Stimulated activated CD8-positive, alpha-beta memory T cell treated with anti-CD3 and anti-CD28 coated beads, Interleukin-2, amount 100 ng/mL, for 1 hour (primary cell): ENCODE measurements at places on chromosomes 1 and 21.

GRCh38 chr1:51568231-51568935, 48.5 kb upstream of the OSBPL9 start:
- DNase-seq: no peak

DNA sequence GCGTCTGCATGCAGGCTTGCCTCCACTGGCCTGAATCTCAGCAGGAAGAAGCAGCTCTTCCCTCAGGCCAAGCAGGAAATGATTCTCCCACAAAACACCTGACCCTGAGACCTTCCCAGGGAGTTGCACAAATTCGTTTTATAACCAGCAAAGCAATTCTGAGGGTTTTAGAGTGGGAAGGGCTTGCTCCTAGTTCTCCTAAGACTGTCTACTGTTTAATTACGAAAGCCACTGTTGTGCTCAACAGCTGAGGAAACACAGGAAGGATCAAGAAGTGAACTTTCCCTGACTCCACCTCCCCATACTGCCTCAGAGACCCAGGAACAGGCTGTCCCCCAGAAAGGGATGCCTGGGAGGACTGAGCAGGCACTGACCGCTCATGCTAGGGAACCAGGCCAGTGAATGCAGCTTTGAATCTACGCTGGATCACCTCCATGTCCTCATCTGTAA, 37.0 kb upstream of the PUM1 start:
- no peak for DNase-seq

DNA sequence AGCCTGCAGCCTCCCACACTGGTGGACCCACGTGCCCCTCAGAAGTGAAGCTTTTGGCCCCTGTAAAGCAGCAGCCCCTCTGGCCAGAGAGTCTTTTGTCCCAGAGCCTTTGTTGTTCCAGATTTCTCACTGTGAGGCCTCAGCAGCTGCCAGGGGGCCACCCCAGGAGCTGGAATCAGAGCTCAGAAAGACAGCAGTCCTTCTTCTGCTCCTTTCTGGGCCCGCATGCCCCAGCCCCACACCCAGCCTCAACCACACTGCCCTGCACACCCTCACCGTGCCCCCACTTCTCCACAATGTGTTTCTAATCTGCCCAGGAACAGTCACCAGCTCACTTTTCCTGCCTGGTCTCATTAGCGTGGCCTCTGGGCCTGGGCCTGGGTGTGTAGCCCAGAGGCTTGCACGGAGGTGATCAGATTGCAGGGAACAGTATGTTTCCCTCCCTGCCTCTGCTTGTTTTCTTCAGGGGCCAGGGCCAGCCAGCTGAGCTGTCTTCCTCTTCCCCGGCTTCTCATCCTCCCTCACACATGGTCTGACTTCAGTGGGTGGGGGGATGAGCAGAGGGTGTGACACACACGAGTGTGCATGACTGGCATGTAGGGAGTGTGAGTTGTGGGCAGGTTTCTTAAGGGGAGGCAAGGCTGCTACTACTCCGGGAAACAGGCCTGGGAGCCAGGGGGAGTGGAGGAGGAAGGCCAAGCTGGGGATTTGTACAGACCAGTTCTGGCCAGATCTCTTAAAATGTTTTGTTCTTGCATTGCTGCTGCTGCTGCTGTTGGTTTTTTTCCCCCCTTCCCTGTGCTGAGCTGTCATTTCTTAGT, 82.5 kb upstream of the ZNF648 start:
- DNase-seq: no peak

- no peak for DNase-seq
Observed at GRCh38 chr1:91757763-91758460, 128.0 kb downstream of the TGFBR3 start.

- no peak for DNase-seq
Observed at GRCh38 chr21:31917108-31917507, 44.3 kb downstream of the HUNK start.

DNA sequence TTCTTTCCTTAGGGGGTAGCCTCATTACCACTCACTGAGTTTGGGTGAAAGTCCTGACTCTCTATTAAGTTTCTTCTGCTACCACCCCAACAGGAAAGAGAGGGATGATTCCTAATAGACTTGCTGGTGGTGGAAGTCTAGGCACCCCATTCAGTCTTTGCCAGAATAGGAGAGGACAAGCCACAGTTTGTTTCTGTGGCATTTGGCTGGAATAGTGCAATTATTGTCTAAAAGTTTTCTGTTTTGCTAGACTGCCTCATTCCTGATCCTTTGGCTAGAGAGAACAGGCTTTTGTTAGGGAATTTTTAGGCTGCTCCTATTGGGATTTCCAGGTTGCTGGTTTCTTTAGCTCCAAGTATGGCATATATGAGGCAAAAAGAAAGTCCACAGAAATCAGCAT, 9.9 kb upstream of the HJV start:
- no peak for DNase-seq

GRCh38 chr1:158942490-158942889, 11.1 kb downstream of the PYHIN1 start:
- no peak for DNase-seq

DNA sequence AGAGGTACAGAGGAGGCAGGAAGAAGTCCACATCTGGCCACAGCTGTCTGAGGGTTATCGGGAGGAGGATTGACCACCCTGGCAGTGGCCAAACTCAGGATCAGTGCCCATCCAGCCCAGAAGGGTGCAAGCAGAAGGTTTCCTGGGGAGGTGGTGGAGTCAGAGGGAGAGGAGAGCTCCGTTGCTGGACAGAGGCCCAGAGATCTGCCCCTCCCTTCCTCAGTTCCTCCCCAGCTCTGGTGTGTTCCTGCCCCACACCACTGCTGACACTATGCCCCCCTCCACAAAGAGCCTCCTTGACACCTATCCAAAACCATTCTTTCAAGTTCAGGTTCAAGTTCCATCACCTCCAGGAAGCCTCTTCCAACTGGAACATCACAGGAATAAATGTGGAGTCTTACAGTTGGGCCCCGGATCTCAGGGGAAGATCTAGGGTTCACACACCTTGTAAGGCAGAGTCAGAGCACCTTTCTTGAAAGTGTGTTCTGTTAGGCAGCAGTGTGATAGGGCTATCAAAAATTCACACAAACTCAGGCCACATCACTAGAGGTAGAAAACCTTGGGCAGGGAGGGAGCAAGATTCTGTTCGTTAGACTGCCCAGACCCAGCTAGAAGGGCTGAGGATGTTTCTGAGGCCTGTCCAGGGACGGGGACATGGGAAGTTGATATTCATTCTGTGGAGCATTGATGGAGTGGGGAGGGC, 7.4 kb downstream of the LDLRAD1 start:
- no peak for DNase-seq

GRCh38 chr1:59422921-59423575, 126.2 kb downstream of the FGGY start:
- no peak for DNase-seq

DNA sequence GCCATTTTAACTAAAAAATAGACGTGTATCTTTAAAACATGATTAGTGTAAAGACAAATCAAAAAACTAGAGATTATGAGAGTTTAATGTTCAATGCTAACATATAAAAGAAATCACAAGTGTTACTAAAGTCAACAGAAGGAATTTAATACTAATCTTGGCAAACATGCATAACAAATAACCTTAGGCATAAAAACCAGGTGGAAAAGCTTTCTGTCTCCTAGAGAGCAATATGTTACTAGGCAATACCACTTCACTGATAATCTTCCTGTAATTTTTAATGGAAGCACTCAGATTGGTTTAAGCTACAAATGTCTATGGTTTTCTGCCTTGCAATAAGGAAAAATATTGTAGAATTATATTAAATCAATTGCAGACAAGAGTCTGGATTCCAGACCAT, 121.9 kb downstream of the NME7 start:
- DNase-seq: no peak

- no peak for DNase-seq
Observed at GRCh38 chr1:71080230-71080738, 551 bp downstream of the ZRANB2 start.

- DNase-seq: no peak
Observed at GRCh38 chr1:10733474-10734366, 62.7 kb downstream of the CASZ1 start.

- no peak for DNase-seq
Observed at GRCh38 chr1:43868741-43869067, 64.9 kb upstream of the ARTN start.

- DNase-seq: no peak
Observed at GRCh38 chr1:38455829-38456530, 403.6 kb downstream of the RRAGC start.
